ENCODE measurements at places on chromosomes 6 and 20.

DNA sequence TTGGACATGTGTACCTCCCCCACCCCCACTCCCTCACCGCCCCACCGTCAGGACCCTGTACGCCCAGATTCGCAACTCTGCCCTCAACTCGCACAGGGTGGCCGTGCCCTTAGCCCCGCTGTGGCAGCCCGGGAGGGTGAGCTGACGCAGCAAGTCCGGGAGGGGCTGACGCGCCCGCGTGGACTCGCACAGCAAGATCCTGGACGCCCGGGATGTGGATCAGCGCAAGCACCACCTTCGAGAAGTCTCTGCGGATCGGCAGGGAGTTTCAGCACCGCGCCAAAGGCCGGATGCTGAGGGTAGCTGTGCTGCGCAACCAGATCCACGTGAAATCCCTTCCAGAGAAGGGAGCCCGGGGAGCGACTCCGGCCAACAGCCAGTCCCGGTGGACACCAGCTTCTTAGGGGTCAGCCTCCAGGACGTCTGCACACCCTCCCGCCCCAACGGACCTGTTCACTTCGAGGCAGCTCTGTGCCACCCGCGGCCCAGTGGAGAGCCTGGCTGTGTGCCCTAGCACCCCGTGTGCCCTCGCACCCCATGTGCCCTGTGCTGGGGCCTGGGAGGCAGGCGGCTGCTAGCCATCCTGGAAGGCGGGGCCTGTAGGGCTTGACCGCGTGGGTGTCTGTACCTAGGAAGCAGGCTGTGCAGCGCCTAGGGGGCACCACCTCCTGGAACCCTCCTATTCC is 6.7 kb upstream of the GJA10 start:
- no peak for DNase-seq

GRCh38 chr6:56940977-56941376 is 13.9 kb upstream of the BEND6 start:
- no peak for DNase-seq

- DNase-seq, result no peak
These were observed 14.6 kb upstream of the SYNJ2 start for GRCh38 chr6:157967020-157967419.

DNA sequence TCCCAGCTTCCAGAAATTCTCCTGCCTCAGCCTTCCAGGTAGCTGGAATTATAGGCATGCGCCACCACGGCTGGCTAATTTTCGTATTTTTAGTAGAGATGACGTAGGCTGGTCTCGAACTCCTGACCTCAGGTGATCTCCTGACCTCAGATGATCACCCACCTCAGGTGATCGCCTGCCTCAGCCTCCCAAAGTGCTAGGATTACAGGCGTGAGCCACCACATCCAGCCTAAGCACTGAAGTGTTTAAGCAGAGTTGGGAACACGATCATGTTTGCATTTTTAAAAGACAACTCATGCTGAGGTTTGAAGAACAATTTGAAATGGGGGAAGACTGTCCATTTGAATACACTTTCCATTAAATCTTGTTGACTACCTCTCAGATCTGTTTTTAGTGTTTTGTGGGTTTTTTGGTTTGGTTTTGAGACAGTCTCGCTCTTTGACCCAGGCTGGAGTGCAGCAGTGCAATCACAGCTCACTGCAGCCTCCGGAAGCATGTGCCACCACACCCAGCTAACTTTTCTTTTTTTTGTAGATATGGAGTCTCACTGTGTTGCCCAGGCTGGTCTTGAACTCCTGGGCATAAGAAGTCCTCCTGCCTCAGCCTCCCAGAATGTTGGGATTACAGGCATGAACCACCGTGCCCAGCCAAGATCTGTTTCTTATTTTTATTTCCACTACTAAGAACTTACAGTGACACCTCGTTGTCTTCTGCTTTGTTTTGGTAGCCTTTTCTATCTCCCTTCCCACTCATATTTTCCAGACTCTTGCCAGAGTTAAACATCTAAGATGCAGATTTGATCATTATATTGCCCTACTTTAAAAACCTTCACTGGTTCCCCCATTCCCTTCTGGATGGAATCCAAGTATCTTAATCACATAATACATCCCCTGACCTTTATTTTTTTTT is 5.5 kb downstream of the CASP8AP2 start:
- no peak for DNase-seq

- DNase-seq, result no peak
These were observed 11.7 kb upstream of the TBC1D7 start for GRCh38 chr6:13339863-13340630.

DNA sequence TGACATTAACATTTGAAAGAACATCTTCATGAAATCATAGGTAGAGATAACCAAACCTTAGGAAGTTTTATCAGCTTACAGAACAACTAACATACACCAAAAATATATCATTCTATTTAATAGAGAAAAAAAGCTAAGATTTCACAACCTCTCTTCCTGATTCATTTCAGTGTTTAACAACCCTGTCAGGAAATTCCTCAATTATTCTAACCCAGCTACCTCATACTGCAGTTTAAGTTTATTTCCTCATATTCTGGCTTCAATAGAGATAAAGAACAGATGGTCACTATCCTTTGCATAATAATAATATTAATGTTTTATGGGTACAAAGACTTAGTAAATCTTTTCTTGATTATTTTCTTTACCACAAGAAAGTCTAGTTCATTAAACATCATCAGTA is 112.9 kb upstream of the HSF2 start:
- no peak for DNase-seq

GRCh38 chr20:54475334-54476168 is at the start of gene DOK5:
DOK5 (plus strand) TSS chr20:54475593; CDS start chr20:54475947, 354 bp downstream.
- no peak for DNase-seq

GRCh38 chr6:166928644-166929541 is 27.5 kb downstream of the RNASET2 start:
- no peak for DNase-seq

GRCh38 chr20:1891263-1892118 is 3.7 kb upstream of the SIRPA start:
- no peak for DNase-seq

- DNase-seq, result no peak
These were observed 25.7 kb downstream of the PPP1R16B start for GRCh38 chr20:38831049-38831691.

- no peak for DNase-seq
These were observed 42.4 kb downstream of the SSR1 start for GRCh38 chr6:7270320-7271204.

GRCh38 chr6:118285791-118286190 is 262.3 kb upstream of the PLN start:
- no peak for DNase-seq

DNA sequence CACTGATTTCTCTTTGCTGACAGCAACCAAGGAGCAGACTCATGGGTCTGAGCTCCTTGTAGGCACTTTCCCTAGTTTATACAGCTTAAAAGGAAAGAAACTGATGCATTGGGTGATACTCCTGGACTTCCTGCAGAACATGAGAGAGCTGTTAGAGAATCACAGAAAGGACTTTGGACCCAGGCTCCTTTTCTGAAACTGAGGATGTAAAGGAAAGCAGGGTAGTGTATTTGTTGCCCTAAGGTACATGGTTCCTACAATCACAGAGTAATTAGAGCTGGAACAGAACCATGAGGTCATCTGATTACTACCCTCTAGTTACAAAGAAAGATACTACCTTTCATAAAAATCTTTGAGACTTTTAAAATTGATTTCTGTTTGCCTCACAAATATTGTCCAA is 477.1 kb upstream of the SPTLC3 start:
- DNase-seq, result no peak
